Stimulated activated CD4-positive, alpha-beta T cell treated with anti-CD3 and anti-CD28 coated beads, Interleukin-1b, Interleukin-23, amount 100 ng/mL, for 1 hour (primary cell): ENCODE measurements at places on chromosomes 1 and 21.

DNA sequence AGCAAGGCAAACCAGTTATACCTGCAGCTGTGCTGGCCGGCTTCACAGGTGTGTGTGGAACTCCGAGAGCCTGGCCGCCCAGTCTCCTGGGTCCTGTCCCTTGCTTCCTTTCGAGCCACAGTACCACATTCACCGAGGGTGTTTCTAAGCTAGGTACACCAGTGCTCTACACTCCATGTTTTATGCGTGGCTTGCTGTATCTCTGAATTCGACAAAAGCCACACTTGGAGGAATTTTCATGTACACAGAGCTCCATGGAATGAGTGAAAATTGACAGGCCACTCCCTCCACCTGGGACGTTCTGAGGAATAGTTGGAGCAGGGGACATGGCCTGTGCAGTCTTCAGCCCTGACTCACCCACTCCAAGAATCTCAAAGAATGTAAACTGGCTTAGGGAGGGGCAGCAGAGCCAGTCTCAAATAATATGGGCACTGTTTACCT lies 14.0 kb downstream of the ETS2 start:
- no peak for DNase-seq

DNA sequence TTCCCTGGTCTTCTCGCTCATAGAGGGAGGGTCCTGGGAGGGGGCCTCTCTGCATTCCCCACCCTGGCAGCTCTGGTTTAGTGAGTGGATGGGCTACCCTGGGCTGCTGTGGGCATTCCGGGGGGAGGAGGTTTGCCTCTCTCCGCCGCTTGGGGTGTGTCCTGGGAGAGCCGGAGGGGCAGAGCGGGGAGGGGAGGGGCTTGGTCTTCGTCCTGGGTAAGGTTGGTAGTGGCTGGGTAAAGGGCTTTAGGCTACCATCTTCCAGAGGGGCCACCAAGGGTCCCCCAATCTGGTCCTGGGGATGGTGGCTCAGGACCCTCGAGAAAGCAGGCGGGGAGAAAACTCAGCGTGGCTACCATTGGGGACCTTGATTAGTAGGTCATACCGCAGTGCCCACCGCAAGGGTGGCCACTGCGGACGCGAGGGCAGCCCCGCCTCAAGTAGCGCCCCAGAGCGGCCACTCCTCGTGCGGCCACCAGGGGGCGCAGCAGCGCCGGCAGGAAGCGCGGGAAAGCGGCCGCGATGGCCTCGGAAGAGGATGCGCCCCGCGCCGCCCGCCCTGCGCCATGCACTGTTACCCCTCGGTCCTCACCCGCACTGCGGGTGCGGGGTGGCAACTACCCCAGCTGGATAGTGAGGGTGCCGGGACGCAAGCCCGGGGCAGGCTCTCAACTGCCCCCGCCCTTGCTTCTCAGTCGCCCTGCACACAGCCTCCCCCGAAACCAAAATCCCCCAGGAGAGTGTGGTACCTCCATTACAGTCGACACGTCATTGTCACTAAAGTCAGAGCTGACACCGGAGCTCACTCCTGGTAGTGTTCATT lies 44.1 kb upstream of the SLC25A33 start:
- DNase-seq: peak; percentile 32

GRCh38 chr1:9238550-9238949 lies 4.0 kb downstream of the H6PD start:
- DNase-seq: no peak

DNA sequence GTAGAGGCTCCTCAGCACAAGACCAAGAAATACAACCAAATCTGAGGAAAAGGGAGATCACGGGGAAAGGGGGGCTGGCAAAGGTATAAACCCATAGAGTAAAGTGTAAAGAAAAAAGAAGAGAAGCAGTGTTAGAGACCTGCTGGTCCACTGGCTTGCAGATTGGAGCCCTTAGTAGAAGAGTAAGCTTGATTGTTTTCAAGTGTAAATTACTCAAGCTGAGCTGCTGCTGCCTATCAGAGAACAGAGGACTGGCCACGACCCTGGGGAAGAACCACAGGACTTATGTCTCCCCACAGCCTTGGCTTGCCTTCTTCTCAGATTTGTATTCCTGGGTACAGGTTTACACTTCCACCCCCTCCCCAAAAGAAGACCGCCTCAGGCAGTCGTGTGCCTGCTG lies 294.2 kb downstream of the LMX1A start:
- DNase-seq: no peak

DNA sequence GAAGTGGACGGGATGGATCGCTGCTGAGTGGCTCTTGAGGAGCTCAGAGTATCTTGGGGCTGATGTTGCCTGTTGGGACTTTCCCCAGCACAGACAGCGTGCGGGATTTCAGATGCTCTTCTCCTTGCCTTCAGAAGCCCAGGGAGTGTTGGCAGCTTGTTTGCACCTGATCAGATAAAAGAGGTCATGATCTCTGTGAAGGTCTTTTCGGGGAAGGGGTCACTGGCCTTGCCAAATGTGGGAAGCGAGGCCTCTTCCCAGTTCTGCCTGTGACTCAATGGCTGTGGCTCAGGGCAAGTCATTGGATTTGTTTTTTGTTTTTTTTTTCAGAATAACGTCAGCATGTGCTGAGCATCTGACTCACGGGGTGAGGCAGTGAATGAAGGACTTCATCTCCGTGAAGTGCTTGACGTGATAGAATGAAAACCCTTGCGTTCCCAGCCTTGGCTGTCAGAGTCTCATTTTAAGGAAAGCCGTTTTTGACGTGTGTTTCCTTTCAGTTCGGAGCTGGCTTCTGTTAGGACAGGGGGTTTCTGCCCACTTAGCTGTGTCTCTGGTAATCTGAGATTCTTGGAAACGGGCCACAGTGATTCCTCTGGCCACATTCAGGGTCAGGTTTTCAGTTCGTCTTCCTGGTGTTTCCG lies 46.7 kb downstream of the GALNT2 start:
- DNase-seq: no peak

DNA sequence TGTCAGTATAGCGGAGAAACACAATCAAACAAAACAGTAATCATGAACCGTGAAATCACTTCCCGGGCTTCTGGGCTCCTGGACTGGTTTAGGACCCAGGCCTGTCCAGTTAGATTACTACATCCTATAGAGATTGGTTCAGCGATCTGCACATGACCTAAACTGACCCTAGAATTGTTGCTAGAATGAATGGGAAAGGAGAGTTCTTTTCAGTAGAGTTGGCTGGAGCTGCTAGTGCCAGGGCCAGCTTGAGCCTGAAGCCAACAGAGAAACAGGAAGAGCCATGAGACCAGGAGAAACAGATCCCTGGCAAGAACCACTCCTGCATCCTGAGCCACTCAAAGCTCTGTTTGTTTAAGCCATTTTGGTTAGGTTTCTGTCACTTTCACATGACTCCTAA lies 474.3 kb upstream of the C1orf87 start:
- DNase-seq: no peak

DNA sequence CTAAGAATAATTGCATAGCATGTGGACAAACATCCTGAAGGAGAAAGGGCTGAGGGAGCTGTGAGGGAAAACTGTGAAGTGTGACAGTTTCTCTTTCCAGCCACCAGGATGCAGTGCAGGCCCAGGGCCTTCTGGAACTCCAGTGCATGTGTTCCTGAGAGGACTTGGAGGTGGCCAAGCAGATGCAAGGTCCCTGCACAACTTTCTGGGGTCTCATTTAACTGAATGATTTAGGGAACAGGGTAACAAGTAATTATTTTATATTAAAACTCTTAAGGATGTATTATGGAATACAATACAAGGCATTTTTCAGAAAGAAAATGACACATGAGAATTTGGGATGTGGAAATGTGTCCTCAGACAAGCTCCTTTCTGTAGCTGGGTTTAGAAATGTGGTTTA lies 61.2 kb upstream of the MCOLN3 start:
- no peak for DNase-seq

GRCh38 chr1:44233593-44233992 lies 20.3 kb downstream of the DMAP1 start:
- no peak for DNase-seq

DNA sequence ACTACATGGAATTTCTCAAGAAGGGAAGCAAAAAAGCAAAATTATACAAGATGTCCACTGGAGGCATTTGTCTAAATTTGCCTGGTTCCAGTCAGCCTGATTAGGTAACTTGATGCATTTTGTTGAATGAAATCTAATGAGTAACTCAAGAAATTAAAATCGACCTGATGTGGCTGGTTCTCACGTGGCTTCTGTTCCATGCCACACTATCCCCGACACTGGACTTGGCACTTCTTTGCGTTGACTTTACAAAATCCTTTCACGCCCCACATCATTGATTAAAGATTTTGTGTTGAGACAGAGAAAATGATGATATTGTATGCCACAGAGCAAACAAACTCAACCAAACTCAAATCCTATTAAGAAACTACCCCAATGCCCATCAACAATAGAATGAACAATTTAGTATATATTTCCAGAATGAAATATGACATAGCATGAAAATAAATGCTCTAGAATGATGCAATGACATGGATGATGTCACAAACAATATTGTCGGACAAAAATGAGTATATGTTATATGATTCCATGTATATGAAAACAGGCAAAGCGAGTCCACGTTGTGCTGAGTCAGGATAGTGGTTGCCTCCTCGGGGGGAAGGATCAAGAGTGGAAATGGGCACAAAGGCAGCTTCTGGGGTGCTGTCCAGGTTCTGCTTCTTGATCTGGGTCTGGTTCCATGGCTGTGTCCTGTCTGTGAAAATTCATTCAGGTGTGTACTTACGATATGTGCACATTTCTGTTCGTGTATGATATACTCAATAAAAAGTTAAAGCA lies 12.9 kb upstream of the HMGCS2 start:
- no peak for DNase-seq

- no peak for DNase-seq
Measured at GRCh38 chr1:211339631-211340041, 13.0 kb downstream of the TRAF5 start.

DNA sequence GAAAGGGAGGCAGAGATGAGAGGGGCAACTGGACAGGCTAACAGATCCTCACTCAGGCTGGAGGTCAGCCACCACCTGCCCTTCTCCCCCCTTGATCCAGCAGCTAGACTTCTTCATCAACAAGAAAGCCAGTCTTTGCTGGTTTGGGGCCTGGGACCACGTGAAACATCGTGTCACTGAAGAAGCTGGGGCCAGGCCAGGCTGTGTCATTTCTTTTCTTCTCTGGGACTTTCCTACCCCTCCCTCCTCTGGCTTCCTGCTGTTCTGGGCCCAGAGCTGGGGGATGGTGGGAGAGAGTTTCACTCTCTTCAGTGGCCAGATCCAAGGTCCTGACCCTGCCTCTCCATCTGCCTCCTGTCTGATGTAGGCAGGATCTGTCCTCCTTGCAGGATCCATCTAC lies 18.1 kb upstream of the SLC26A9 start:
- DNase-seq: no peak

DNA sequence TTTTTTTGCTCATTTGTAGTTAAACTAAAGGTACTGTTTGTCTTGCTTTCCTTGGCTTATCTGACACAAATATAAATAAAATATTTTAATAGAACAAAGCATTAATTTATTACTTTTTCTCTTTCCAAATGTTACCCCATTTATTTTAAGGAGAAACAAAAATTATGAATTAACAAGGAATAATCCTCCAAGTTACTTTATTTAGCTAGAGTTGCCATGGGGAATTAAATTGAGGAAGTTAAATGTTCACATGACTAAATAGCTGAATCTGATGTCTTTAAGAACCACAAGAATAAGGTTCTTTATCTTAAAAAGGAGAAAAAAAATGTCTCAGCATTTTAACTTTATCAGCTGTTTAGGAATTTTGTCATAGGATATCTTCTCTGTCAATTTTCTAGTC lies 12.3 kb downstream of the ATG4C start:
- no peak for DNase-seq

- no peak for DNase-seq
Measured at GRCh38 chr1:26557008-26557407, 27.4 kb downstream of the RPS6KA1 start.

DNA sequence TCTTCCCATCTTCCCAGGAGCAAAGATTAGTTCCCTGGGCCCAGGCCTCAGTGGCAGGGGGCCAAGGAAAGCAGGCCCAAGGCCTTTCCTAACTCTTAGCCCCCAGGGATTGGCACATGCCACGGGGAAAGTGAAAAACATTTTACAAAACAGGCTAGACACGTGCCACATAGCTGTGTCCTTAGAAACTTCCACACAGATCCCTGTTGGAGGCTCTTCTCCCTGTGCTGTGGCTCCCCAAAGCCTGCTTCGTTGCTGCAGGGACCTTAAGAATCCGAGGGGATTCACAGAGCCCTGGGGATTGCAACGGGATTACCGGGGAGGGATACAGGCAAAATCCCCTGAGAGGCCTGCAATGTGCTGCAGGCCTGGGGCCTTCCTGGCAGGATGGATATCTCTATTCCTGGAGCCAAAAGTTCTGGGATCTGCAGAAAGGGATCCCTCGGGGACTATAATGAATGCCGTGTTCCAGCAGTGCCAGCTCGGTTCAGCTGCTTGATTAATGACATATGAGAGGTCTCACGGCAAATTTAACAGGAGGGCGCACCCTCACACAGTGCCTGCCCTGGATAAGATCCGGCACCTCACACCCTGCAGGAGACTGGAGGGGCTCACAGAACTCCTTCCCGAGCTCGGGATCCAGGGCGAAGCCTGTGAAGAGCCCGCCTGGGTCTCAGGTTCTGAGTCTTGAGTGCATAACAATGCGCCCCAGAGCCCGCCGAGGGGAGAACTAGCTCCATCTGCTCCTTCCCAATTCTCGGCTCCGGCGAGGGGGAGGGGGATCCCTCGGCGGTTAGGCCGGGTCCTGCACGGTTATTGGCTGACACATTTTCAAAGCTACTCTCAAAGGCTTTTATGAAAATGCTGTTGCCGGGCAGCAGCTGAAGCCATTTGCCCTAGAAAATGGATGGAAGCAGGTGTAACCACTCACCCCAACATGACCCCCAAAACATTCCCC lies 15.3 kb upstream of the RGS8 start:
- no peak for DNase-seq

DNA sequence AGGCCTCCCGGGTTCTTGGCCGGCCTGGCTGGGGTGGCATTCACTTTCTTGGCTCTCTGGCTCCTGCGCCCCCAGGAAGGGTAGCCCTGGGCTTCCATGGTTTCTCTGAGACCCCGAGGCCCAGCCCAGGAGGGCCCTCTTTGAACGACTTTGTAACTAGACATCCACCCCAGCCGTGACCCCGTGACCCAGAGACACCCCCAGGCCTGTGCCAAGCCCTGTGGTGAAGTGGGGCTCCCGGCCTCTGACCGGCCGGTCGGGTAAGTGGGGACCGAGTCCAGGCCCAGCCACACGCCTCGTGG lies 64.0 kb downstream of the COL18A1 start:
- no peak for DNase-seq

DNA sequence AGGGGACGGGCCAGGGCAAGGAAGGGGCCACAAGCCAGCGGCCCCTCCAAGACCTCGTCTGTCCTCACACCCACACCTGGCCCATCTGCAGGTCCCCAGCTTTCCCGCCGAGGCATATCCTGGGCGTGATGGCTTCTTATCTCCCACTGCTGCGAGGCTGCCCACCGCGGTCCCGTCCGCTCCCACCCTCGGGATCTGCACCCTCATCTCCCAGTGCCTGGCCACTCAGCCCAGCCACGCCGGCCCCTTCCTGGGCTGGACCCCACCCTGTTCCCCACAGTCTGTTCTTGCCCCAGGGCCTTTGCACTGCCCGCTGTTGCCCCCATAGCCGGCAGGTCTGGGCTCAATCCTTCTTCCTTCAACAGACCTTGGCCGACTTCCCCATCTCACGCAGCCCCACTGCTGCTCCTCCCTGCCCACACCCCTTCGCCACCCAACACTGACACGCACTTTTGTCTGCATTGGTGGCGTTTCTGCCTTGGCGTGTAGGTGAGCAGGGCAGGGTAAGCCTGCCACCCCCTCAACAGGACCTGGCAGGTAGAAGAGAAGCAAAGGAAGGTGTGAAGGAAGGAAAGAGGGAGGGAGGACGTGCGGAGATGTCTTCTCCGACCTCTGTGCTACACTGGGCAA lies 4.4 kb upstream of the TTC34 start:
- no peak for DNase-seq

- no peak for DNase-seq
Measured at GRCh38 chr1:222370913-222371675, 176.8 kb downstream of the HHIPL2 start.

- no peak for DNase-seq
Measured at GRCh38 chr1:119504831-119505230, 2.2 kb upstream of the HSD3B1 start.
